ENCODE measurements at places on chromosomes 4 and X.

DNA sequence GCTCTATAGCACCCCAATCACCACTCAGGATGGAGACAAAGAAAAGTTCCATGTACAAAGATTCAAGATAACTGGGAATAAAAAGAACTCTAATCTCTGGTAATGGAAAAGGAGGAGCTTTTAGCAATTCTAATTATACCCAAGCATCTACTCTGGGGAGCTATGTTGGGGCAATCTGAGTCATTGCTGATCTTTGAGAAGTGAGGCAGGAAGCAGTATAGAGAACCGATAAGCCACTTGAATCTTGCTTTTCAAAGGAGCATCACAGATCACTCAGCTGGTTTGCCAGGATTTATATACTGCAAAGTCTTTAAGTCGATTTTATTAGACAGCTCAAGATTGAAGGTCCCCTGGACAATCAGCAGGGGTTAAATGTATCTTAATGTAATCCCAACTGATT, 220.0 kb downstream of the ENOX2 start:
- DNase-seq: no peak

GRCh38 chr4:90833706-90834105, 706.5 kb downstream of the CCSER1 start:
- DNase-seq: no peak

- no peak for DNase-seq
These were observed 32.8 kb downstream of the NPY2R start for GRCh38 chr4:155241225-155241624.

DNA sequence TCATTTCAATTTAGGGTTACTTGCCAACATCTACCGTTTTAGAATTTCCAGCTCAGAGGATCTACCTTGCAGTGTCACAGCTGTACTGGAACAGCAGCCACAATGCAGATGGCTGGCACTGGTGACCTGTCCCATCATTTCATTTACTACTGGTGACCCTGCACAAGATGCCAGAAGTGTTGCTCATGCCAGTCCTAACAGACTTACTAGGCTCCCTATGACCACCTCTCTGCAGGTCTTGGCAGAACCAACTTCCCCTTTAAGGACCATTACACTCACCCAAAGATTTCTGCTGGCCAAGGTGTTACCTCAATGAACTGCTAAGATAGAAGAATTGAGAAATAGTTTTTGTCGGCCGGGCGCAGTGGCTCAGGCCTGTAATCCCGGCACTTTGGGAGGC, 106.9 kb downstream of the C4orf51 start:
- DNase-seq: no peak

GRCh38 chrX:3178329-3178728, 137.1 kb downstream of the ARSF start:
- no peak for DNase-seq

- peak; percentile 55 for DNase-seq
These were observed 35.0 kb downstream of the FBXW7 start for GRCh38 chr4:152500800-152501434.

GRCh38 chr4:2462218-2462991, 6.5 kb upstream of the RNF4 start:
- peak; percentile 76 for DNase-seq

- no peak for DNase-seq
These were observed 434.8 kb upstream of the IGFBP7 start for GRCh38 chr4:57544811-57545654.

GRCh38 chr4:146123231-146123630, 52.3 kb upstream of the LSM6 start:
- DNase-seq: no peak

DNA sequence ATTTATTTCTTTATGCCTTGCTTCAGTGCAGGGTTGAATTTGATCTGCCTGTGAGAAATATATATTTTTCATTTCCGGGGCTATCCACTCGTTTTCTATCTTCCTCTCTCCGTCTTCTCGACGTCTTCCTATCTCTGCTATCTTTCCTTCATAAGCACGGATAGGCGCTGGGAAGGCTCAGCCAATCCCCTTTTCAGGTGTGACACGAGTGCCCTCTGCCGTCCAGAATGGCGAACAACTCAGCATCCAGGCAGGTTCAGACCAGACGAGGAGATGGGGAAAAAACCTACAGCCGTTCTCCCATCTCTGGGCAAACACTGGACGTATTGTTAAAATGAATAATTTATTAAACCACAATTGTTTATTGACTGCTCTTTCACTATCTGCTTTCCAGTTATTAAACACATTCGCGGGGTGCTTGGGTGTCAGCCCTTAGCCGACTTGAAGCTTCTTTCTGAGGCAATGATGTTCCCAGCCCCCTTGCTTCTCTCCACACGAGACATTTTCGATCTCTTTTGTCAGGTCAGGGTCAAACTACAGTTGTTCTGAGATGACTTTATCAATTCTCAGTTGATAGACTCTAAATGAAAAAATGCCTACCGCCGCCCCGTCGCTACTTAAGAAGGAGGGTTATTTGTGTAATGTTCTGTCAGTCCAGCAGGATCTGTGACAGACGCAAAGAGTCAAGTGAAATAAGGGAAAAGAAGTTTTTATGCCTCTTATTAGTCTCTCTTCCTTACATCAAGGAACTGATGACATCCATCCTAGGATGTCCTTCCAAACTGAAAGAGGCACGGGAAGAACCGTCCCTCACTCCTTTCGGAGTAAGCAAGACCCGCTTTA, 96.3 kb upstream of the NOCT start:
- peak; percentile 69 for DNase-seq

- DNase-seq: no peak
These were observed 24.1 kb downstream of the TMPRSS11A start for GRCh38 chr4:67939195-67939594.

DNA sequence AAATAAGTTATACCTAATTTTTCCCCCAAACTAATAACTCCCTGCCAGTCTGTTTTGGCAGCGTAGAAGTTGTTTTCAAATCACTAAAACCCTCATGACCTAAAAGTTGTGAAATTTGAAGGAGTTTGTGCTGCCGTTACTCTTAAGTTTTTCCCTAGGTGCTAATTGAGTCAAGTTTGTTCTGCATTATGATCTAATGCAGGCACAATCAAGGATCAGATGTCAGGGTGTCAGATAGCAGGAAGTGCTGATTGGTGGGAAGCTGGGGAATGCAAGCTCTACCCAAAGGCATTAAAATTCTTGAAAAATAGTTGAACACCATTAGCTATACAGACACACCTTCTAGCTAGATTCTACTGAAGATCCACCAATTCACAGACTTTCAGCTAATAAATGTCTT, 51.9 kb downstream of the ARX start:
- DNase-seq: no peak

DNA sequence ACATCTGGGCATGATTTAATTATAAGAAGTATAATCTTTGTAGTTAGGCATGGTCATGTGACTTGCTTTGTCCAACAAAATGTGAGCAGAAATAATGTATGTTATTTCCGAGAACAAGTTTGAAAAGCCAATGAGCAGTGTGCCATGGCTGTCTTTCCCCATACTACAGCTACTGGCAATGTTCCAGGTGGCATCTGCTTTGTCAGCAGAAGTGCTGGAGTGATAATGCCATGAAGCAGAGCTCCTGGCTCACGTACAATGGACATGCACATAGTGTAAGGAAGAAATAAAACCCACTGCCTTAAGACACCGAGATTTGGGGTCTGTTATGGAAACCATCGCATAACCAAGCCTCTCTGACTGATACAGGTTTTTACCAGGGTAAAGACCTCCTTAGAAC, 212.6 kb upstream of the RASGEF1B start:
- no peak for DNase-seq

DNA sequence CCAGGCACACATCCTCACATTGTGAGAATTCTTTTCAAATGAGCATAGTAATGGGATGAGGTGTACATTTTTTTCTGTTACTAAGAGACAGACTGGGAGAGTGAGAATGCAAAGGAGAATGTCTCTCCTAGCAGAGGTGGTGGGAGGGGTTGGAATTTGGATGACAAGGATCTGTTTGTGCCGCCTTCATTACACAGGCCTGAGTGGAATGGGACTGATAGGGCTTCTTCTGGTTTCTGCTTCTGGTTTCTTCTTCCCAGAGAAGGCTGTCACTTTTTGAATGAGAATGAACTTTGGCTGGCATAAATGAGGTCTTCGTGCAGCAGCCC, 55.4 kb downstream of the C4orf51 start:
- DNase-seq: no peak

GRCh38 chrX:1727531-1728027, 112.7 kb downstream of the ASMT start:
- DNase-seq: no peak
